ENCODE measurements at places on chromosomes 11 and 22.

DNA sequence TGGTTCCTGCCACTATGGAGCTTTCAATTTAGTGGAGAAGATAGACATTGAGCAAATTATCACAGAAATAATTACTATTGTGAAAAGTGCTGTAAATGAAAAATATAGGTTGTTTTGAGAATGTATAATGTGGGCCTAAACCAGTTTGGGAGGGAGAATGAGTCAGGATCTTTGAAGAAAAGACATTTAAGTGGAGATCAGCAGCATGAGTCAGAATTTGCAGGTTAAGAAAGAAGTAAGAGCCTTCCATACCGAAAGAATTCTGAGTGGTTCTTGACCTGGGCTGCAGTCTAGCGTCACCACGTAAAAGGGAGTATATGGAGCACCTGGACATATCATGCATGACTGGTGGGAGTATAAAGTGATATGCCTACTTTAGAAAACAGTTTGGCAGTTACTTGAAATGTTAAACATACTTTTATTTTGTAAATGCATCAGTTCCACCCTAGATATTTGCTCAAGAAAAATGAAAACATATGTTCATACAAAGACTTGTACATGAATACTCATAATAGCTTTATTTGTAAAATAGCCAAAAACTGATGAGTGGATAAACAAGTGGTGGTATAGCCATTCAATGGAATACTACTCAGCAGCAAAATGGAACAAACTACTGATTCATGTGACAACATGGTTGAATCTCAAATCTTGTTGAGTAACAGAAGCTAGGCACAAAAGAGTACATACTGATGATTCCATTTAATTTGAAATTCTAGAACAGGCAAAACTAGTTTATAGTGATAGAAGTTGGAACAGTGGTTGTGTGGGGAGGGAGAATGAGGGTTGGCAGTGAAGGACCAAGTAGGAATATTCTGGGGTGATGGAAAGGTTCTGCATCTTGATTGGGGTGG, 99.2 kb downstream of the STIM1 start:
- no peak for DNase-seq

GRCh38 chr11:14364322-14364721, 5.3 kb upstream of the RRAS2 start:
- DNase-seq, result no peak

GRCh38 chr22:37241351-37242142, 2.5 kb downstream of the RAC2 start:
- DNase-seq, result no peak

DNA sequence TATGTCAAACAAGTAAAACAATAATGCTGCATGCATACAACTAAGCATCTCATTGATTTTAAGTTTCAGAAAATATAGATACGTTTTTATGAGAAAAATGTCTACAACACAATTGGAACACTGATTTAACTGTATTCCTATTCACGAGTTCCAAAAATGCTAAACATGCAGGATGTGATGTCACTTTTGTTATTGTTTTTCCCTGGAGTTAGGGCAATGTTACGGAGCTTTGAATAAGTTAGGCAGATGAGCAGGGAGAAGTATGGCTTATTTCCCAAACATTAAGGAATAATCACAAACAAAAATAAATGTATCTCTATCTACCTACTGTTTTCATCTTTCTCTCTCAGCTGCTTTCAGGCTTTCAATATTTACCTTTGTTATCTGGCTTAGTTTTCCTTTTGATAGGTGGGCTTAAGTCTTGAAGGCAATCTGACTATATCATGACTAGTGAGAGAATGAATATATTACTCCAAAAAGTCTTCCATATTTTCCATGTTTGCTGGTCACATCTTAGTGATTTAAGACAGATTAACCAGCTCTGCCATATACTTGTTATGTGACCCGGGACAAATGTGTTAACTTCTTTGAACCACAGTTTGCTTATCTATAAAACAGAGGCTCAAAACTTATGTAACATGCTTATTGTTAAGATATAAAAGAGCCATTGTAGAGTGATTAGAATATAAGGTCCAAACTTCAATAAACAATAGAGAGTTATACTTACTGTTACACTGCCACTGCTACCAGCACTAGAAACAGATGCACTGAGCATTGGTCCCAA, 854.4 kb upstream of the CCDC90B start:
- DNase-seq, result no peak

GRCh38 chr22:38314933-38315822, 2.1 kb downstream of the CSNK1E start:
- peak; percentile 35 for DNase-seq

DNA sequence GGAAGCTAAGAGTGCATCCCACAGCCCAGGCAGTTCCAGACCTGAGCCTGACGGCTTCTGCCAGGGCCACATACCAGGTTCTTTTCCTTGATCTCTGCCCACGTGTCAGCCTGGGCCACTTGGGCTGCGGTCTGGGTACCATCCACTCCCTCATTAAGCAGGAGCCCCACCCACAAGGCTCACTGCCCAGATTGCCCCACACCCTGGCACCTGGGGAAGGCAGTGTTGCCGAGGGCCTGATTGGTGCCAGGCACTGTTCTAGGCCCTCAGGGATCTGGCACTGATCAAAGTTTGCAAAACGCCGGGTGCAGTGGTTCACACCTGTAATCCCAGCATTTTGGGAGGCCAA, 15.4 kb downstream of the GGA1 start:
- peak; percentile 77 for DNase-seq

Measured in left colon (tissue), 2 donors.